Kasumi-1 (cell line): ENCODE measurements at places on chromosomes 7 and 10.

DNA sequence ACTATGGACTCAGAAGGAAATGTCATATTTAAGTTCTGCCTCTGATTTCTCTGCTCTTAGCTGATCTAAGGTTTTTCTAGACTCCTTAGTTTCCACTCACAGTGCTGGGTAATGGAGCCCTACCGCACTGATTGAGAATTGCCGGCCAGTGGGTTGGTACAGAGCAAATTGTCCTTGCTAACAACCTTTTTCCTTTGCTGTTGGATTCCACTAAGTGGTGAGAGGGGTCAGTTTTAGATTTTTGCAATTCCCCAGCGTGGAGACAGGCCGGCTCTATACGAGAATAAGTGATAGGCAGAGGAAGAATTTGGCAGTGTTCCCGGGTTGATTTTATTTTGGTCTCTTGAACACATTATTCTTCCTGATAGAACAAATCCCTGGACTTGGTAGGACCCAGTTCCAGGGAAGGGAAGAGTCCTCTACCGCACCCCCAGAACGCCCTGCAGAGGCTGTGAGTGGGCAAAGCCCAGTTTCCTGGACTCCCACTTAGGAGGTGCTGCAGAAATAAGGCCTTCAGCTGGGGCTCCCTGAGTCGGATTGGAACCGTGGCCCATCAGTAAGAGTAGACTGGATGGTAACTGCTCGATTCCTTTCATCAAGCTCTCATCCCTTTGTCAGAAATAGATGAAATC, 3.0 kb upstream of the NRP1 start:
- no peak for DNase-seq

DNA sequence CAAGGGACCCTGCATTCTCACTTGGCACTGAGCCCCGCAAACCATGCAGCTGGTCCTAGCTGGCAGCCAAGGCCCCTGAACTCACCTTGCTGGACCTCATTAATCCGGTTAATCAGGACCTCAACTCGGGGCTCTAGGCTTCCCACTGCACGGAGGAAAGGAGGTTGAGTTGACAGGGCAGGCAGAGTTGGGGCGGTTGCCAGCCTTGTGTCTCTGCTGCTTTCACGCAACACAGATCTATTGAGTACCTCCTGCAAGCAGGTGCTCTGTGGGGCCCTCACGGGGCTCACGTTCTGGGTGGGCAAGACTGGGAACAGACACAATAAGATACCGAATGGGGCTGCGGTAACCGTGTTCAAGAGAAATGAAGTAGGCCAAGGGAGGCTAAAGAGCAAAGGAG, 6.2 kb downstream of the SYCE1 start:
- no peak for DNase-seq

DNA sequence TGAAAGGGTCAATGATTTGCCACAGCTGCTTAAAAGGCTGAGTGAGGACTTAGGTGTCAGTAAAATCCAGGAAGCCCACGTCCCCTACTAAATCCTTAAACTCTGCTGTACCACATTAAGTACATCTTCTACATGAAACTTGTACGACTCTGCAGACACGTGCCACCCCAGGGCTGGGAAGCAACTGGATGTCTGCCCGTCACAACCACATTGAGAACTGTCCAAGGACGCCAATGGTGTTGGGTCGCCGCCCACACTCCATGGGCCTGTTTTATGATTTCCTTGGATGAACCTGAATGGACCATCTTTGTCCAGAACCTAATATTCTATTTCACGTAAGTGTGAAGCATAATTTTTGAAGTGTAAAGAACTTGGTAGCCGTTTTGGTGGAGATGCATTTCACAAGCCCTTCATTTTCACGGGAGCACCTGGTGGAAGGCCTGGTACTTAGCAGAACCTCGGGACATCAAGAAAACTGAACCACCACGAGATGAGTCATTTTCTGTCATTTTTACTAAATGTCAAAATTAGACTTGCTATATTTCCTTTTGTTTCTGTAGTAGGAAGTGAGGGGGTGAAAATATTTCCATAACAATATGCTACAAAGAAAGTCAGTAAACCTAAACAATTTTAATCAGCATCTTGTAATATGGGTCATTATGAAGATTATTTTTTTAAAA, 134.9 kb downstream of the SFMBT2 start:
- peak; percentile 17 for DNase-seq

GRCh38 chr7:12768948-12769347, 81.5 kb downstream of the ARL4A start:
- DNase-seq: no peak

- DNase-seq: peak; percentile 8
Observed at GRCh38 chr7:143322760-143323633, 7.1 kb downstream of the CLCN1 start.

- no peak for DNase-seq
Observed at GRCh38 chr7:136348542-136349192, 371.5 kb upstream of the MTPN start.

GRCh38 chr7:151757274-151757673, 119.6 kb downstream of the PRKAG2 start:
- no peak for DNase-seq

DNA sequence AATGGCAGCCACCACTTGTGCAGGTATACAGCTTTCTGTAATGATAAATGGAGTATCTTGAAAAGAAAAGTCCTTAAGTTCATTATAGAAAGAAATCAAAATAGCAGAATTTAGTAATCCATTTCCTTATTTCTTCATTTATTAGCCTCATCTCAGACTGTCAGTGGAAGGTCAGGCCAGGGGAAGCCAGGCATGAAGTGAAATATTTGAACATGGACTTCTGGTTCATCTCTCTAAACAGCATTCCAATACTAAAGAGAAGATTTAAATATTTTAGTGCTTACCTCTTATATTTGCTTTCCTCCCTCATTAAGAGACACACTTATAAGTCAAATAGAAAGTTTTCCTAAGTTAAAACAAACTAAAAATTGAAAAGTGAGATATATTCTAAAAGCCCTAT, 26.8 kb downstream of the TRDMT1 start:
- no peak for DNase-seq

GRCh38 chr7:20327055-20327454, 3.6 kb upstream of the ITGB8 start:
- DNase-seq: no peak

GRCh38 chr7:139095194-139095659, 14.3 kb downstream of the ZC3HAV1 start:
- peak; percentile 97 for DNase-seq

DNA sequence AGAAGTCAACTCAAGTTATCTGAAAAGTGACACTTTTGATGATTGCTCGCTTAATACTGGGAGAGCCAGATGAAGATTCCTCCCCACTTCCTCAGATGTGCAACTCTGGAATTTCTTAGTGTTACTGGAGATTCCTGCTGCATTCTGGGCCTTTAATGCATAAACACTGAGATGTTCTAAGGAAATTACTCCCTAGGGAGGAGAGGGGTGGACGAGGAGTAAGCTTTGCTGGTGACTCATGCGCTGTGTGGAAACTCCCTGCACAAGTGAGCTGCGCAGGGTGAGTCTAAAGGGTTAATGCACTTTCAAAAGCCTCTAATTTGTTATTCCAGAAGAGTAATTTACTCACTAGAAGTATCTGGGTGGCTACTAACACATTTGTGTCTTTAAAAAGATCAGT, 46.3 kb downstream of the EGFR start:
- no peak for DNase-seq

DNA sequence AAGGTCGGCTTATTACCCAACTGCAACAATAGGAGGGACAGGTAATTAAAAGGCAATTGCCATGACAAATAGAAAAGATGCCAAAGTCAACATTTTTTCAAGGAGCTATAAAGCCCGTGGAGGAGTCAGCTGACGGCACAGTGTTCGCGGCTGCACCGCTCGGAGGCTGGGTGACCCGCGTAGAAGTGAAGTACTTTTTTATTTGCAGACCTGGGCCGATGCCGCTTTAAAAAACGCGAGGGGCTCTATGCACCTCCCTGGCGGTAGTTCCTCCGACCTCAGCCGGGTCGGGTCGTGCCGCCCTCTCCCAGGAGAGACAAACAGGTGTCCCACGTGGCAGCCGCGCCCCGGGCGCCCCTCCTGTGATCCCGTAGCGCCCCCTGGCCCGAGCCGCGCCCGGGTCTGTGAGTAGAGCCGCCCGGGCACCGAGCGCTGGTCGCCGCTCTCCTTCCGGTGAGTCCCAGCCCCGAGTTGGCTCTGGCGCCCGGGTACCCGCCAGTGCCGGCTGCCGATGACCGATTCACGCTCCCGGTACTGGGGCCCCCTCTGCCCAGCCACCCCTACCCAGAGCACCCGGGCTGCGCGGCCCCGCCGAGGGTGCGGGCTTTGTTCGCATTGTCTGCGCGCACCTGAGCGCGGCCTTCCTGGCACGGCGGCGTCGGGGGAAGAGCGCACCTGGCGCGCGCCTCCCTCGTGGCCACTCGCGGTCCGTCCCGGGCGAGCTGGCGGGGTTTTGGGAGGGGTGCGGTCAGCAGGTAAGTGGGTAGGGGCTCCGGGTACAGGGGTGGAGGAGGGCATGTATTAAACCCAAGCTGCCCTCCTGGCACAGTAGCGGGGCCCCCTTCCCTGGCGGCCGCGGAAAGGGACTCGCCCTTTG, at the start of gene VWA2:
VWA2 (plus strand) TSS at position 138 of the 877 bp plus-strand sequence. CDS start 9,460 bp downstream, outside the sequence.
- no peak for DNase-seq

DNA sequence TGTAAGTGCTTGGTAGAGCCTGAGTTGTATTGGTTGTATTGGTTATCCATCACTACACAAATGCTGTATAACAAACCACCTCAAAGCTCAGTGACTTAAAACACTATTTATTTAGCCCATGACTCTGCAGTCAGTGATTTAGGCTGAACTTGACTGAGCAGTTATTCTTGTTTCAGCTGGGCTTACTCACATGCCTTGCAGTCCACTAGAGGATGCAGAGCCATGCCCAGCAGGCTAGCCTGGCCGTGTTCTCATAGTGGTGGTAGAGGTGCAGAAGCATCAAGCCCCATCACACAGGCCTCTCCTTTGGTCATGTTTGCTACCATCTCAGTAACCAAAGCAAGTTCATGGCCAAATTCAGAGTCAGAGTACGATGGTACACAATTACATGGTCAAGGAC, 43.9 kb downstream of the LUC7L2 start:
- DNase-seq: no peak

GRCh38 chr10:103823706-103824272, 31.6 kb downstream of the SH3PXD2A start:
- DNase-seq: no peak

GRCh38 chr10:32923849-32924248, 34.2 kb downstream of the ITGB1 start:
- no peak for DNase-seq

DNA sequence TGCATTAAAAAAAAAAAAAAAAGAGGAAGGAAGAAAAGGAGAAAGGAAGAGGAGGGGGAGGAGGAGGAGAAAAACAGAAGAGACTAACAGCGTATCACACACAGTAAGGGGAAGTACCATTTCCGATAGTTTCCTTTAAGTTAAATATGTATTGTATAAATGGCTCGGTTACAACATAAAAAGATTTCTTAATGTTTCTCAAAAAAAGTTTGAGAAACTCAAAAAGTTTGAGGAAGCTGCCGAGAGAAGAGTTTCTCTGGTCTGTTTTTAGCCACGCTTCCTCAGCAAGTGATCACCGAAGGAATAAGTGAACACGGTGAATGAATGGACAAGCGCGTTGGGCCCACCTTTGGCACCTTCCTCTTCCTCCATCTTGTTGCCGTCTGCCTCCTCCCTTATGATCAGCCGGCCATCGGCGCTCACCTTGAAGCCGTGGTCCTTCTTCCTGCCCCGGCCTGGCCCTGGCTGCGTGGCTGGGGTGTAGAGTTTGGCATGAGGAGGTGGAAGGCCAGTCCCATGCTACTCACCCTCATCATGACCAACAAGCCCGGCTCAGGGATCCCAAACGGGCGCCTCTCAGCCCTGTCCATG, 31.3 kb upstream of the FRAT2 start:
- peak; percentile 100 for DNase-seq

- no peak for DNase-seq
Observed at GRCh38 chr10:80589726-80590373, 52.1 kb downstream of the SH2D4B start.

DNA sequence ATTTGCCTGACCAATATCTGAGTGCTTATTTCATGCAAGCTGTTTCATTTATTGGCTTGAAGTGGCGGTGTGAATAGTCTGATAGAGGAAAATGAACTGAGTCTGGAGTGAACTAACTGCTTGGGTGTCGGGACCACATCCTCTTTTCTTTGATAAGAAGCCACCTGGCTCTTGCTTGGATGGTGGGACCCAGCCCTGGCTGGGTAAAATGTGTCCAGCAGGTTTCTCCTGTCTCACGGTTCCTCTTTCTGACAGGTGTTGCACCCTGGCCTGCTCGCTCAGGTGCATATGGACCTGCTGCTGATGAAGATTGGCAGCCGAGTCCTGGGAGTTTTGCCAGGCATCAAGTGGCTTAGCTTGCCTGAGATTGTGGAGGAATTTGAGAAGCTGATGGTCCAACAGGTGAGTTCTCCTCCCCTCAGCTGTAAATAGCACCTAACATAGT, 1.6 kb downstream of the ADCK2 start:
- DNase-seq: no peak

DNA sequence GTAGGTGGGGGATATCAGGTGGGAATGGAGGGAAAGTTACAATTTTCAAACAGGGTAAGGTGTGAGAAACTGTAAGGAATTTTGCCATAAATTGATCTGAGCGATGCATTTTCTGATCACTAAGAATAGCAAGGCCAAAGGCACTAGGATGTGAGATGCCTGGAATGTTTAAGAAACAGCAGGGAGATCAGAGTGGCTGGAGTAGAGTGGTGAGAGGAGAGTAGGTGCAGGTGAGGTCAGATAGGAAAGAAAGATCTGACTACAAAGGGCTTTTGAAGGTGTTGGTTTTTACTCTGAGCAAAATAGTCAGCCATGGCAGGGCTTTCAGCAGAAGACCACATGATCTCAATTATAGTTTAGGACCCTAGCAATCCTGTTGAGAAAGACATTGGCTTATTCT, 55.0 kb downstream of the HDAC9 start:
- DNase-seq: no peak

GRCh38 chr10:127243490-127244272, 47.3 kb upstream of the INSYN2A start:
- DNase-seq: no peak

GRCh38 chr7:127251465-127252376, 1.0 kb downstream of the GRM8 start:
- DNase-seq: no peak
